ENCODE measurements at places on chromosomes 13 and 19. TPM values are rescaled to one million over a fixed set of nuclear protein-coding genes. Genes with fewer than 3 reads are reported as not detected.

DNA sequence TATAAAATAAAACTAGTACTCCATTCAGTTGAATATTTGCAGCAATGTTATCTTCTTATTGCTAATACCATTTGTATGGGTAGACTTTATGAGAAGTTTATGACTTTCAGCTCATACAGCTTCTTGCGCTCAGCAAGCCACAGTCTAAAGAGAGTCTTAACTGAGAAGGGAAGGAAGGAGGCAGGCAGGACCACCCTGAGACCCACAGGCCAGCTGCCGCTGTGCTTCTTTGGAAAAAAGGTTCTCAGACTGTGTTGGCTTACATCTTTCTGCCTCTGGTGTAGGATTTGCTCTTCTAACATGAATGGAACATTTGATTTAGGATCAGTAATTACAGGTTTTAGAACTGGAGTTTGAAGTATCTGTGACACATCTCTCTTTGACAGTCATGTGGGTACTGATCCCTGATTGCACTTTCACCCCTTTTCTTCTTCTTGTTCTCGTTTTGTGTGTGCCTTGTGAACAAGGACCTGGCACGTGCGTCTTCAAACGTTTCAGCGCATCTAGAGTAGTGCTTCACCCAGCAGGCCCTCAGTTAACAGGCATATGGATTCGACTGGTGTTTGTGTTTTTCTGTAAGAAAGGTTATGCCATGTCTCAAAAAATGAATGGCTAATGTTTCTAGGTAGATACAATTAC is 7.1 kb upstream of the GPR18 start:
- DNase-seq, result no peak

Gene FSD1
- 28.3 TPM for total RNA-seq

Gene DNAAF3
- total RNA-seq, result 3.1 TPM

GRCh38 chr13:28199089-28199488 is 60.7 kb downstream of the PAN3 start:
- DNase-seq, result no peak

GRCh38 chr13:73284081-73284874 is 225.5 kb downstream of the KLF5 start:
- no peak for DNase-seq

GRCh38 chr19:5219551-5220304 is 120.9 kb downstream of the PTPRS start:
- DNase-seq, result no peak

DNA sequence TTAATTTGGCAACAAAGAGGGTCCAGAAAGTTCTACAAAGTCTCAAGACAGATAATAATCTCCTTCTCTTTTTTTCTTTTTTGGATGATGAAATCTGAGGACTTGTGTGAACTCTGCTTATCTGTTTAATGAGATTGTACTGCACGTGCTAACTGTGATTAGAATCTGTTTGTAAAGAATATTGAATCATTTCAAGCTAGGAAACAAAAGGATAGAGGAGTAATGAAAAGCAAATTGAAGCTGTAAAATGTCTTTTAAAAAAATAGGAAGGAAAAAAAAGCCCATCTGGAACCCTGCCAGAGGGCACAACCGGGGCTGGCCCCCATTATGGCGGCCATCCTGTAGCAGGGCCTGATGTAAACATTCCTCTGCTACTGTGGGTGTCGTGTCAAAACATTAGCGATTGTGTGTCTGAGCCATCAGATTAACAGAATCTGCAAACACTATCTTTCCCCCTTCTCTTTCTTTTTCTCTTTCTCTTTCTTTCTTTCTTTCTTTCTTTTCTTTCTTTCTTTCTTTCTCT is 83.0 kb downstream of the FLT1 start:
- DNase-seq, result no peak

- peak; percentile 56 for DNase-seq
Observed at GRCh38 chr19:13861392-13861713, 15.6 kb upstream of the NANOS3 start.

DNA sequence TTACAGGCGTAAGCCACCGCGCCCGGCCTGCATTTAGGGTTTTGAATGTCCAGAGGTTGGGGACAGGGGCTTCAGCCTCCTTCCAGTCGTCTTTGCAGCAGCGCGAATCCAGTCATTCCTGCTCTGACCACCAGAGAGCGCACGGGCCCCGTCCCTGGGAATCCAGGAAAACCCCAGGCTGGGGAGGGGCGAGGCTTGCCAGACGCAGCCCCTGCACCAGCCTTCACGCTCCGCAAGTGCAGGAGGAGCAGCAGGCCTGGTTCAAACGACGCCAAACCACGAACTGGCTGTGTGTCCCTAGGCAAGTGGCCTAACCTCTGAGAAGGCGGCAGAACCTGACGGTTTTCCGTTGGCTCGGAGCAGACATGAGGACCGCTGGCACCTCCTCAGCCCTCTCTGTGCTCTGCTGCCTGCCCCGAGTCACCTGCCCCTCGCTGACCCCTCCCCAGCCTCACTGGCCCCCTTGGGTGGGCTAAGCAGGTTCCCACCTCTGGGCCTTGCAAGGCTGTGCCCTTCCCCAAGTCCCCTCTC is 2.0 kb upstream of the RNF126 start:
- peak; percentile 82 for DNase-seq

- no peak for DNase-seq
Observed at GRCh38 chr13:61908906-61909615, 493.4 kb upstream of the PCDH20 start.

DNA sequence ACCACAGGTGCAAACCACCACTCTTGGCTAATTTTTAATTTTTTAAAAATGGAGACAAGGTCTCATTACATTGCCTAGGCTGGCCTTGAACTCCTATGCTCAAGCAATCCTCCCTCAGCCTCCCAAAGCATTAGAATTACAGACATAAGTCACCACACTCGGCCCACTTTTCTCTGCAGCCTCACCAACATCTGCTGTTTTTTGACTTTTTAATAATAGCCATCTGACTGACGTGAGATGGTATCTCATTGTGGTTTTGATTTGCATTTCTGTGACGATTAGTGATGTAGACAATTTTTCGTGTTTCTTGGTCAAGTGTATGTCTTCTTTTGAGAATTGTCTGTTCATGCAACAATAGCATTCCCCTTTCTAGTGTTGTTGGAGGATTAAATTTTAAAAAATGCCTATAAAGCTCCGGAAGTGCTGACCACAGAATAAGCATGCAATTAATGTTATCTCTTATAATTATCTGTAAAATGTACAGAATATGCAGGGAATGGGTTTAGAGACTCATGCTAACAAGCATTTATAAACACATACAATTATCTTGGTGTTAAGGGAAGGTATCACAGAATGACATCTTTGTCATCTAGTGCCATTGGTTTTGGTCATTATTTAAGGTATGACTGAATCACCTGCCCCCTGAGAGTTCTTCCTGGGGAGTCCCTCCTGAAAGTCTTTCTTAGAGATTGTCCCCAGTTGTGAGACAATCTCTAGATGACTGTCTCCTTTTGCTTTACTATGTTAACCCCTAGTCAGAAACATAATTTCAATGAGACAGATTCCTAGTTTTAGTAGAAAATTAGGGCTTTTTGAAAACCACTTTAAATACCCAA is 118.5 kb upstream of the SERTM1 start:
- no peak for DNase-seq

Gene ZNF667
- total RNA-seq, result 8.1 TPM

- DNase-seq, result no peak
Observed at GRCh38 chr19:56124578-56124977, 3.5 kb upstream of the ZNF787 start.

GRCh38 chr19:46759206-46759605 is 13.0 kb upstream of the STRN4 start:
- DNase-seq, result no peak

GRCh38 chr19:42116308-42117075 is 15.8 kb downstream of the POU2F2 start:
- no peak for DNase-seq

GRCh38 chr13:107295416-107296140 is 727.6 kb upstream of the ARGLU1 start:
- no peak for DNase-seq

GRCh38 chr13:42484386-42484785 is 89.6 kb upstream of the TNFSF11 start:
- peak; percentile 21 for DNase-seq

DNA sequence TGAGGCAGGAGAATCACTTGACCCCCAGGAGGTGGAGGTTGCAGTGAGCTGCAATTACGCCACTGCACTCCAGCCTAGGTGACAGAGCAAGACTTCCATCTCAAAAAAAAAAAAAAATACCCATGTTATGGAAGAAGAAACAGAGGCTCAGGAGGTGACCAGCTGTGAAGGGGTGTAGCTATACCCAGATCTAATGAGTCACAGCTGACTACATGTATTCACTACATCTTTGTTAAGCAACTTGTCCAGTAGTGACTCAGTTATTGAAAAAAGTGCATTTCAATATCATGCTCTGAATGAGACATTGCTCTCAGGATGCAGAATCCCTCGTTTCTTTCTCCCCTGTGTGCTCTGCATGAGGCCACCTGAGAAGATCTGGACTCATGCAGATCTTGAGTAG is 16.1 kb upstream of the SPART start:
- DNase-seq, result peak; percentile 50

DNA sequence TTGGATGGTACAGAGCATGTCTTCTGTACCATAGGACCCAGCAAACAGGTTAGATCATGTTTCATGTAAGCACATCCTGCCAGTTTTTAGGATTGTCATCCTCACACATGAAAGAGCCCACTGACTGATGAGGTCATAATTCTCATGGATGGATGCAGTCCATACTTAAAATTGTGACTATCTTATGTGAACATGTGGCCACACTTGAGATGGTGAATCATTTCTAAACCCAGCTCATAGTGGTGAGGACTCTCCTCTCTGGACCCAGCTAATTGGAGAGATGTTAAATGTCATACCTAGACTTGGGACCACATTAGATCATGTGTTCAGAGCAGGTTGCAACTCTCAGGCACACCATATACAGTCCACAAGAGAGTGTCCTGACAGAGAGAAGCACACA is 24.8 kb upstream of the ZNF254 start:
- no peak for DNase-seq

Gene SYNGR4
- total RNA-seq, result not detected

DNA sequence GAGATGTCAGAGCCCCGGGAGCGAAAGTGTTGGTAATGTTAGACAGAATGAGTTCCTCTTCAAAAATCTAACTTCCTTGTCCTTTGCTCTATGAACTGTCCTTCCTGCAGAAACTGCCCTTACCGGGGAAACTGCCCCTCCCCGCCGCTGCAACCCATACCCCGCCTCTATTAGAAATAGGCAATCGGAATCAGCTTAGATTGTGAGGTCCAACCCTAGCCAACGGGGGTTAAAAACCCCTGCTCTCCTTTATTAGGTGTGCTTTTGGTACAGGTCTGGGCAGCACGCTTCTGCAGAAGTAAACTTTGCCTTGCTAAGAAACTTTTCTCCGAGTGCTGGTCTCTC is 11.5 kb upstream of the CAPNS1 start:
- DNase-seq, result no peak

- no peak for DNase-seq
Observed at GRCh38 chr19:35712567-35713505, 5.0 kb upstream of the KMT2B start.

Gene SLITRK1
- 0.11 TPM for total RNA-seq

GRCh38 chr13:59270327-59270726 is 893.4 kb downstream of the DIAPH3 start:
- no peak for DNase-seq

Gene OR7E24
- not detected for total RNA-seq

- no peak for DNase-seq
Observed at GRCh38 chr13:19069684-19070397, 111.8 kb downstream of the TUBA3C start.

DNA sequence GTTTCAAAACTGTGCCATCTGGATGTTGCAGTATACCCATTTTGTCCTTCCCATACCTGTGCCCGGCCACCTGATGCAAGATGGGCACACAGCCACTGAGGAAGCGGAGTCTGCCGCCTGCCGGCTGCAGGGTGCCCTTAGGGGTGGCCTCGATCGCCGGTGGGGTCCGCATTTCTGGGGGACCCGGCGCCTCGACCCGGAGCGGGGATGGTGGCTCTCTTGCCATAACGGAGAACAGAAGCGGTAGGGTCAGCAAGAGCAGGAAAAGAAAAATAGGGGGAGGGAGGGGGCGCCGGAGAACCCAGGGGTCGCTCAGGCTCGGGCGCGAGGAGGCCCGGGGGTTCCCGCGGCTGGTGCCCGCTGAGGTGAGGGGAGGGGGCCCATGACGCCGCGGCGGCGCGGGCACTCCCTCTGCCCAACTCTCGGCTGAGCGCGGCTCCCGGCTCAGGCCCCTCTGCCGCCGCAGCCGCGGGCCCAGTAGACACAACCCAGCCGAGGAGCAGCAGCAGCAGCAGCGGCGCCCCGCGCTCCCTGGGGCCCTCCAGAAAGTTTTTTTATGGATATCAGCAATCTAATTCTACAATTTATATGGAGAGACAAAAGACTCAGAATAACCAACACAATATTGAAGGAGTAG is 13.8 kb upstream of the CYP4F2 start:
- DNase-seq, result no peak
